ENCODE measurements at places on chromosomes 1 and 21.

DNA sequence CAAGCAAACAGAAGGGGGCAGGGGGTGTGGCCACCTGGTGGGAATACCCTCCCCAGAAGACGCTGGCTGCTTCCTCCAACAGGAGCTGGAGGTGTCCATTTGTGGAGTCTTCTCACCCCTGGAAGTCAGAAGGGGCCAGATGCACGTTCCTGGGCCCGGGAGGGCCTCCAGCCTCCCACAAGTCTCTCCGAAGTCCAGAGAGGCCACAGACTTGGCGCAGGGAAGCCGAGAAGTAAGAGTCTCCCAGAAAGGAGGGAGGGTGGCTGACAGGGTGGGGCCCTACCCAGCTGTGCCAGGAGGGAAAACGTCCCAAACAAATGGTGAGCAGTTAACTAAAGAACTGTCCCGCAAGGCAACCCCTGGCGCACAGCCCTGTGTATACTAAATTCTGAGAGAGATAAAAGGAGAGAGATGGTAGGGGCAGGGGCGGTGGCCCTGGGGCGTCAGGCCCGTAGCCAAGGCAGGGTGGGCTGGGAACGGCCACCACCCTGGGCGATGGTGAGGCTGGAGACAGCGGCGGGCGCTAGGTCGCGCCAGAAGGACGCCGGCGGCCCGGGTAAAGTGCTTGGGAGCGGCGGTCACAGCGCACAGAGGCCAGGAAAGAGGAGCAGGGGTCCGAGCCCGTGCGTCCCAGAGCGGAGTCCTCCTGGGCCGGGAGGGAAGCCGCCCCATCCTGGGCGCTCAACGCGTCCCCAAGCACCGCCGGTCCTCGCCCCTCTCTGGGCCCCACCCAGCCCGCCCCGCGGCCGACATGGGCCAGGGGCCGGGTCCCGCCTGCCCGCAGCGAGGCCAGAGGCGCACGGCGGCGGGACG, 1.2 kb downstream of the CHD5 start:
- no peak for DNase-seq

DNA sequence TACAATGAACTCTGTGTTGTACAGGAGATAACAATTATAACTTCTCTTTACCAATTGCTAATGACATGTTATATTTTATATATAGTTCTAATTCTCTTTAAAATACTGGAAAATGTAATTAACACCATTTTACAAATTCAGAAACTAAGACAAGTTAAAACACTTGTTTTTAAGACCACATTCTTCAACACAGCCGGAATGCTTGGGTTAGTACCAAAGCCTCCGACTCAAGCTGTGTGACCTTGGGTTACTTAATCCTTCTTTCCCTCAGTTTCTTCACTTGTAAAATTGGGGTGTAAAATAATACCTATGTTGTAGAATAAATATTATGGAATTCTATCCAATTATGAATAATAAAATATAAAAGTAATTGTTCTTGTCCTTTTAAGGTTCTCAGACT, 378.7 kb downstream of the USH2A start:
- DNase-seq, result no peak

- no peak for DNase-seq
Observed at GRCh38 chr1:5706239-5706638, 286.0 kb downstream of the NPHP4 start.

DNA sequence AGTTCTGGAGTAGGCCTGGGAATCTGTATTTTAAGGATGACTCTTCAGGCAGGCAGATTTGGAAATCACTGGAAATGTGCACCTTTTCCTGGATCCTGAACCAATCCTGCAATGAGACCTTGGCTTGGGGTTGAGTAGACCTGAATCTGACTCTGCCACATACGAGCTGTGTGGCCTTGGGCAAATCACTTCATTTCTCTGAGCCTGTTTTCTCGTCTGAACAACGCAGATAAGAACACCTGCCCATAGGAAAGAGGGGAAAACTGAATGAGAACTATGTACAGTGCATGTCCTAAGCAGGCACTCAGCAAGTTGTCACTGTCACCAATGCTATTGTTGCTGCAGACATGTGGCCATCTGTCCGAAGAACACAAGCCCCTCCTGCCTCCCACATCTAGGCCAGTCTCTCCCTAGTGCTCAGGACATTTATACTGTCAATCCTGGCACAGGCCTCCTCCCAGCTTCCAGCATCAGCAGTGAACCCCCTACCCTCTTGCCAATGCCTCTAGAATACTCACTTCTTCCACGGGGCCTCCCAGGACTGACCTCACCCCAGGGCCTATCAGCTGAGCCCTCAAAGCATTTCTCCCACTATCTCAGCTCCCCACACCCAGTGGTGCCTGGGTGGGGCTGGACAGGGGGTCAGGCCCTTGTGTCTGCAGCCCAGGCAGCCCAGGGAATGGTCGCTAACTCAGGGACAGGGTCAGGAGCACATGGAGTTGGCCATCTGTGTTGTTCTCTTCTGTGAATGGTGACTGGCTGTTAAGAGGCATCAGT, 88.8 kb upstream of the ZBTB40 start:
- DNase-seq, result no peak

GRCh38 chr1:78687914-78688313, 38.3 kb downstream of the IFI44 start:
- DNase-seq, result no peak

- DNase-seq, result no peak
Observed at GRCh38 chr1:34900775-34901502, 28.5 kb downstream of the DLGAP3 start.

GRCh38 chr1:179099891-179100290, 18.0 kb downstream of the TOR3A start:
- DNase-seq, result no peak

- DNase-seq, result no peak
Observed at GRCh38 chr1:74693473-74693872, 19.9 kb upstream of the ERICH3 start.

DNA sequence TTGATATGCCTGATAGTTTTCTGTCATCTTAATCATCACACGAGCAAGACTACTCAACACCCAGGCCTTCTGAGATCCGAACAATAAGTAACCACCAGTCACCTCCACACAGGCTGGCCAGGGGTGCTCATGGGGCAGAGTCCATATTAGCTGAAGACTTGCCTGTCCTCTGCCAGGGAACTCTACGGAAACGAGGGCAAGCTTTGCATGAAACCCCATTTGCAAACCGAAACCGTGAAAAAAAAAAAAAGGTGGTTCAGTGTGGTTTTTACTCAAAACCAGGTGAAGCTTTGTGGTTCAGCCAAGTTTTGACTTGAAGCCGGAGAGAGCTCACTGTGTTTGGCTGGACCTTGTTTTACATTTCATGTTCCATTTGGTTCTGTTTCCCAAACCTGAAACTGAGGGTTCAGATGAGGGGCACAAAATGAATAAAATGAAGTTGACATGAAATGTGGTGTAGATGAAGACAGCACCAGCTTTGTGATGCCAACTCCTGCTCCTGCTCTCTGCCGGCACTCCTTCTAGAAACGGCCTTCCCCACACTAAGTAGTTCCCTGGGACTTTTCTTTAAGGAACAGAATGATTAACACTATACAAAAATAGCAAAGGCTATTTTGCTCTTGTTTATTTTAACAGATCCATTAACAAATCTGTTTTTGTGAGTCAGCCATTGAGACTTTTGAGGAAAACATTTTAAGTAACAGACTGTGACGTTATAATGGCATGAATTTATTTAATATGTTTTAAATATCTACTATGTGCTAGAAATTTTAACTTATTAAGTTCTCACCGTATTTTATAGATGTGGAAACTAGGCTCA, 74.7 kb downstream of the RUNX1 start:
- DNase-seq, result no peak

GRCh38 chr1:99268021-99268420, 3.7 kb downstream of the PLPPR4 start:
- no peak for DNase-seq
